ENCODE measurements at places on chromosomes 12 and 14.

- DNase-seq: no peak
These were observed 34.6 kb upstream of the TUBA1C start for GRCh38 chr12:49230176-49230804.

GRCh38 chr12:109309381-109310246 is 530 bp upstream of the FOXN4 start:
- no peak for DNase-seq

DNA sequence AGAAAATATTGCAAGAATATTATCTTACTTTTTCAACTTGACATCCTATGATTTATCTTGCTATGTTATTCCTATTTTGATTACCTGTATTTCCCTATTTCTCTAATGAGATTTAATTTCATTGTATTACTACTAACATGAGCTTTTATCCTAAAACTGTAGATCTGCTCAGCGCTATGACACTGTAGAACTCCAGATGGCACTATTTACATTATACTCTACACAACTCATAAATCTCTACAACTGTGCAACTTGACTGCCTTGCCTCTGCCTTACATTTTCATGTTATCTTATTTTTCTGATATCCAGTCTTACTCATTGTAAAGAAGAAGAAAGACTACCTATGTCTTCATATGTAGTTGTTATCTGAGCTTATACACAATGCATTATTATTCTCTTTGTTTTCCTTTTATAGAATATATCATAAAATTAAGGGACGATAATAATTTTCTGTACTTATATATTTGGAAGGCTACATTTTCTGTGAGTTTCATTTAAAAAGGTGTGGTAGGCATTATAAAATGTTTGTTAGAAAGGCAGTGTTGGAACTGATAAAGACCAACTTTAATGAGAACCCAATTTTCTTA is 24.1 kb downstream of the NUP37 start:
- DNase-seq: no peak

DNA sequence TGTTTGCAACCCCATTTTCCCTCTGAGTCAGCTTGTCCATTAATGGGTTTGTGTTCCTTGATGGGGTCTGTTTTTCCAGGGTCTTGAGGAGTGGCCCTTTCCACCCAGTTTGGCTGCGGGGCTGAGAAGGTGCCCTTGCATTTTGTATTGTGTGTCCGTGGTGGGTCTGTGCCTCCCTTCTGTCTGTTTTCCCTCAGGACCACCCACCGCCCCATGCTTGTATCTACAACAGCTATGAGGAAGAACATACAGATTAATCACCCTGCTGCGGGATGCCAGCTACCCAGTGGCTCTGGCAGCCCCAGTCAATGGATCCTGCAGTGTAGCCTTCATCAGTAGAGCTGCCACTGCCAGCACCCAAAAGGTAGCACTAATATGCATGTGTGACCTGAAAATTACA is 235.7 kb downstream of the CACNA1C start:
- DNase-seq: no peak

All from glutamatergic neuron (in vitro differentiated cells).